ENCODE measurements at places on chromosomes 12 and 14.
A peak's percentile ranks its signal among the peaks of the same experiment; 100 is the strongest.

- no peak for DNase-seq
Measured at GRCh38 chr12:108641446-108642268, 8.0 kb upstream of the SELPLG start.

DNA sequence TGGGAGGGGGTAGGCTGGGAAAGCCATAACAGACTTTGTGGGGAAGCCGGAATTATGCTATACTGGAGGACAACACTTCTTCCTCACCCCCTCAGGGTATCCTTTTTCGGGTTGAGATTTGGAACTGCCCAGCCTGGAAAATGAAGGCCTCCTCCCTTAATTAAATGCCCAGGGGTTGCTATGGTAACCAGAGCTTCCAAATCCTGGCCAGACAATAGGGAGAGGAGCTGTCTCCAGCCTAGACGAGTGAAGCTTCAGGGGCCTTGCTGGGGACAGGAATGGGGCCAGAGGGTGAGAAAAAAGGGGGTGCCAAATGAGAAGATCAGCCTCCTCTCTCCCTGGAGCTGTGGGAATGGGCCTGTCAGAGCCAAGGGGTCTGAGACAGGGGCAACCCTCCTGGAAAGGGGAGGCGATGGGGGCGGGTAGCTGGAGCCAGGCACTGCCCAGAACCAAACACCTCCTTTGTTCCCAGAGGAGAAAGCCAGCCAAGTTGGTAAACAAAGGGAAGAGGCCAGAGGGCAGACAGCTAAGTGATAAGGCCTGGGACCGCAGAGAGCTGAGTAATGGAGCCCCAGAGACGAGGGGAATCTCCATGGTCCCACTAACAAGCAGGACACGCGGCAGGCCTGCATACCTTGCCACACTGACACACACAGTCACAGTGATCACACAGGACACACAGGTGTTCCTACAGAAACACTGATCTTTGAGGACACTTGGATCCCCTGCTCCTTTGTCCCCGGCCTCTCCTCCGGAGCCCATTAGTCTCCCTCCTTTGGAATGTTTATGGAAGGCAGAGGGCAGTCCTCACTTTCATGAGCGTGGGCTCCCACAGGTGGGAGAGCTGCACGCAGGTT is 17.9 kb upstream of the RND1 start:
- no peak for DNase-seq

GRCh38 chr14:50318031-50318626 is 6.0 kb downstream of the DMAC2L start:
- peak; percentile 20 for DNase-seq

DNA sequence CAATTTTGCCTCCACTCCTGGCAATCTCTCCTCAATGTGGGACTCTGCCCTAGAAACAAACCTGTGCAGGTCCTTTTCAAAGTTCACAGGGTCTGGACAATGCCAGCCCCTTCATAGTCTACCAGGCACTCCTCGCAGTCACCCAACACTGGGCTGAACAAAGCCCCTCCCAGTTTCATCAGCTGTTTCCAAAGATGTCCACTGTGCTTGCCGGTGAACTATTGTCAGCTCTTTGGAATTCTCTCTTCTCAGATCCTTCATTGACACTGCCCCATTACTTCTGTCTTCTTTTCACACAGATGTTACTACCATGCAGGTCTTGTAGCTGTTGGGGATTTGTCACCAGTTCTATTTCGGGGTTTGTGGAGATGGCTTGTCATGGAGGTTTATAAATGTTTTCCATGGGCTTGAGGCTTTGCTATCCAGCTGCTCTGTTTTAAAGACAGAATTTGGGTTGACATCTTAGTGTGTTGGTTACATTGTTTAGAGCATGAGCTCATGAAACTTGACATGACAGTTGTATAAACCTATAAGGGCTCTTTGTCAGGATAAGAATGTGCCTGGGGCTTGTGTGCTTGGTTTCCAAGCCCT is 77.3 kb upstream of the DHRS4 start:
- no peak for DNase-seq

DNA sequence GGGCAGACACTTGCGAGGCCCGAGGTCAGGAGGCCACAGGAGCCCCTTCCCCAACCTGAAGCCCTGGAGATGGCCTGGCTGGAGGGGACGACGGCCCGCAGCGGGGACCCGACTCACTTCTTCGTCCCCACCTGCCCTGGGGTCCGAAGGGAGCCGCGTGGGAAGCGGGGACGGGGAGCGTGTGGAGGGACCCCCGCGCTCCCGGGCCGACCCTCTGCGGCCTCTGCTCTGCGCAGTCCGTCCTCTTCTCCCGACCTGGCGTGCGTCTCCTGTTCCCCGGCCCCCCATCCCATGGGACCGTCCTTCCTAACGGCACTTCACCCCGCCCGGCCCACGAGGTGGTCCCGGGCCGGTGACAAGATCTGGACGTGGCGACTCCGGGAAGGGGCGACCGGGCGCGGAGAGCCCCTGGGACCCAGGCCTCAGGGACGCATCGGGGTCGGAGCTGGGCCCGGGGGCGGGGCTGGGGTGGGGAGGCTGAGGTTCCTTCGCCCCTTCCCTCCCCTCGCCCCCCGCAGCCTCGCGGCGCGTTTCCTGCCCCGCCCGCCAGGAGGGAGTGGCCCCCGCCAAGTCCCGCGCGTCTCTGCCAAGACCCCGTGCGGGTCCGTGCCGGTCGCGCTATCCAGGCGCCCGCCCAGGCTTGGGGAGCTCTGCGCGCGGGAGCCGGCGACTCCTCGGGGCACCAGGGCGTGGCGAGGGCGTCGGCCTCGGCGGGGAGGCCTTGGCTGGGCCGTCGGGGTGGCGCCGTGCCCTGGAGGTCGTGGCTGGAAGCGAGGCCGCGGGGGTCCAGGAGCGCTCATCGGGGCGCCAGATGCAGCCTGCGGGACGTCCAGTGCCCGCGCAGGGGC is 97.1 kb downstream of the TNFAIP2 start:
- no peak for DNase-seq

GRCh38 chr12:118064608-118065007 is 3.6 kb upstream of the WSB2 start:
- DNase-seq = no peak

DNA sequence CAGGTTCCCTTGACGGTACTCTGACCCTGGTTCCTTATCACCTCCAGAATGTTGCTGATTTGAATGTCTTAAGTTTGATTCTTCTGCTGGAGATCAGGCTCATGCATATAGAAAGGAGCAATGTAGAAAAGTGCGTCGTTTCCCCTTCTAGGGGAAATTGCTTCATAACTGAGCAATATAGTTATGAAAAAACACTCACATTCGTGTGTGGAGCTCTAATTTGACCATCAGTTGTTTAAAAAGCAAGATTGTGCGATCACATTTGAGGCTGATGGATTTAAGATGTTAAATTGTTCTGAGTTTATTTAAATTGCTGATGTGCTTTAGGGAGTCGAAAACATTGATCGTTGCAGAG is 19.2 kb downstream of the PELI2 start:
- no peak for DNase-seq

DNA sequence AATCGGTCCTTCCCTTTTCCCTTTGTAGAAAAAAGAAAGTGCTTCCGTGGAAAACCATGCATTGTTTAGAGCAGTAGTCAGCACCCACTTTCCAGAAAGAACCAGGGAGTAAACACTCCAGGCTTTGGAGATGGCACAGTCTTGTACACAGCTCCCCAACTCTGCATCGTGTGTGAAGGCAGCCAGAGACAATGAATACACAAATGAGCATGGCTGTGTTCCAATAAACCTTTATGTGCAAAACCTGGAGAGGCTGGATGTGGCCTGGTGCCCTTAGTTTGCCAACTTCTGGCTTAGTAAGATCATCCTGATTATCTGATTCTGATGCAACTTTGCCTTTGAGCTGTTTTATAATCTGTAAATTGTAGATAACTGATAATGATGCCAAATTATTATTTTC is 463.4 kb upstream of the TMEM132C start:
- no peak for DNase-seq

DNA sequence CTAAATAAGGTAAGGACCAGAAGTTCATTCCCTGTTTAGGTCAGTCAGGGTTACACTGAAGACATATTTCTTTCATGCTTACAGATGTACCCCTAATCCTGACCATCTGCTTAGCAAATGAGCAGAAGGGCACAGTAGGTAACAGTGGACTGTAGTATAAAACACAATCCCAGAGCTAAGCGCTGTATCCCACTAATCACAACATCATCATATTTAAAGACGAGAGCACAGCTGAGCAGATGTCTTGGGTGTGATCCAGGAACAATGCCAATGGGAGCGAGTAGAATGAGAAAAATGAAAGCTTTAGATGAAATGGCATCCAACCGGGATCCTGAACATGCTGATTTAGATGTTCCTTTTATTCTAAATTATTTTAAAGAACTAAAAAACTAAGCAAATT is 213.4 kb downstream of the CCER1 start:
- DNase-seq = no peak

GRCh38 chr12:42421844-42422779 is 96.1 kb downstream of the PPHLN1 start:
- no peak for DNase-seq
